Activated naive CD4-positive, alpha-beta T cell treated with anti-CD3 and anti-CD28 coated beads, Interleukin-2, amount 50 U/mL, for 16 hours (primary cell): ENCODE measurements at places on chromosomes 6 and 20.
A peak's percentile ranks its signal among the peaks of the same experiment; 100 is the strongest.

- DNase-seq, result no peak
These were observed 83.4 kb downstream of the JARID2 start for GRCh38 chr6:15329197-15329671.

DNA sequence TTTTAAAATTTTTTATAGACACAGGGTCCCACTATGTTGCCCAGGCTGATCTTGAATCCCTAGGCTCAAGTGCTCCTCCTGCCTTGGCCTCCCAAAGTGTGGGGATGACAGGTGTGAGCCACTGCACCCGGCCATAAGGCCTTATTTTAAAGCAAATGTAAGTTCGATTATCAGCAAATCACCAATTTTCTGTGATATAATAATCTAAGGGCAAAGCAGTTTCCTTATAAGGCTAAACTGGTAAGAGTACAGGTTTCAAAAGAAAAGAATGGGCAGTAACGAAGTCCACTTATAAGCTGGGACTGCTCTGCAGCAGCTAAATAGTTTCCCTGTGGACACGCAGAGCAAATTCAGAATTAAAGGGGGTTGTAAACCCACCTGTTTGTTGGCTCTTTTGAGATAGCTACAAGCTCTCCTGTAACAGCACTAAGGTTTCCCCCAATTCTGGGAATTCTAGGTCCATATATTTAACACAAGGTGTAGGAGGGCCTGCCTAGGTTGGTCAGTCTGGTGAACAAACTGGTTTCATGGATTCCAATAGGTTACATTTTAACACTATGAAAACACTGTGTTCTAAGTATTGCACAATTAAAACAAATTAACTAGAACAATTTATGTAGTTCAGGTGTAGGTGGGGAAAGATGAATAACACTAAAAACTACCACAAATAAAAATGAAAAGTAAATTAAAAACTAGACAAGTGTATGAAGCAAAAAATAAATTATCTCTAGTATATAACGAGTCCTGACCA lies 26.3 kb downstream of the LHFPL5 start:
- DNase-seq, result no peak

DNA sequence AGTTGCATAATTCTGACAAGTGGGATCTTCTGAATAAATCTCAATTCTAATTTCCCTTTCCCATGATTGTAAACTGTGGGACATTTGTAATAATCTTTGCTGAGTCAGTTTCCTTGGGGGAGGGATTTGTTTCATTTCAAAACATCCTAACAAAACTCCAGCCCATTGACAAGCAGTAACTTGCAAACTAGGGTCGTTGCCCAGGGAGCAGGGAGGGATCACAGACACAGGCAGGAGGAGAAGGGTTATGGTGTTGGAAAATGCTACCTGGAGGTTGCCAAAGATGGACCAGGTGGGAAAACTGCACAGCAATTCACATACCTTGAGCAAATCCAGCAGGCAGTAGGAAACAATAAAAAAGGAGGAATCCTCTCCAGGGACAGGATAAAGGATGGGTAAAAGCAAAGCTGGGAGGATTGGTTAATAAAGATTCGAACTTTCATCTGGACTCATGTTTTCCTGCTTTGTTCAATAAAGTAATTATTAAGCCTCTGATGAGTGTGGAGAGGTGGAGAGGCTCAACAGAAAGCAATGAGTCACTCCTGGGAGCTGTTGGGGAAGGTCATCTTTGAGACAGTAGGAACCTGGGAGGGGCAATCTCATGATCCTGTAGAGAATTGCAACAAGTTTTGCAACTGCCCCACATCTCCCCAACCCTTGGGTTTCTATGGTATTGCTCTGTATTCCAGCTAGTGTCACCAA lies 87.3 kb upstream of the AKIRIN2 start:
- DNase-seq, result no peak

DNA sequence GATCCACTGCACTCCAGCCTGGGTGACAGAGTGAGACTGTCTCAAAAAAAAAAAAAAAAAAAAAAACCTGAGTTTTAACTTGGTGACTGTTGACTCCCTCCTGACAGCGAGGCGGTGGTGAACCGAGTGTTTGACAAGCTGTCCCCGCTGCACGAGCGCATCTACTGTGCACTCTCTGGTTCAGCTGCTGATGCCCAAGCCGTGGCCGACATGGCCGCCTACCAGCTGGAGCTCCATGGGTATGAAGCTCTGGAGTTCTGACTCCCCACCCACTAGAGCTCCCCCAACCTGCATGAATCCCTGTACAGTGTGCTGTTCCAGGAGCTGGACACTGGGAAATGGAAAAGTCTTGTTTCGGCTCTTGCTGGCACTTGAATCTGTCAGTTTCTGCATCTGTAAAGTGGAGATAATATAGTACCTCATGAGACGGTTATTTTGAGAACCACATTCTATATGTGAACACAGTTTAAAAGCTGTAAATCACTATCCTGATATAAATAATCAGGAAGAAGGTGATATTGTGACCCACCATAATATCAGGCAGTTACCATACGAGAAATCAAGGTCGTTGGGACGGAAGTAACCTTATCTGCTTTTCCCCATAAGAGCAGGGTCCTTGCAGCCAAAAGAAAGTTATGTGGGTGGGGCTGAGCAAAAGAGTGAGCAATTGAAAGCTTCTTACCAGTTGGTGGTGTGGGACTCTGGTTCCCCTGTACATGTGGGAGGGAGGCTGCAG lies 3.3 kb downstream of the PSMB9 start:
- no peak for DNase-seq

DNA sequence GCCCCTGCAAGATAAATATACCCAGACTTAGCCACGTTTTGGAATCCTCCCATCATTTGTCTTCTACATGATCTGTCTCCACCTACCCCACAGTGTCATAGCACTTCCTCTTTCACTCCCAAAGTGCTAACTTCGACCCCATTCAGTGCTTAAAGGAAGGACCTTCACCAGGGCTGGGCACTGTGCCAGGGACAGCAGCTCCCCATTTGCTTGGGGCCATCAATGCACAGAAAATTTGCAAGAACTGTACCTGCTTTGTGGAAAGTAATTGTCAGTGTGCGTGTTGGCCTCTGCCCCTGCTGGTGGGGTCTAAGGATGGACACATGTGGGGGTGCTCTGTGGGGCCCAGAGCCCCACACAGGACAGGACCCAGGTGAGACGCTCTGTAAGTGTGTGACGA lies 5.2 kb upstream of the BPIFA2 start:
- DNase-seq, result no peak

DNA sequence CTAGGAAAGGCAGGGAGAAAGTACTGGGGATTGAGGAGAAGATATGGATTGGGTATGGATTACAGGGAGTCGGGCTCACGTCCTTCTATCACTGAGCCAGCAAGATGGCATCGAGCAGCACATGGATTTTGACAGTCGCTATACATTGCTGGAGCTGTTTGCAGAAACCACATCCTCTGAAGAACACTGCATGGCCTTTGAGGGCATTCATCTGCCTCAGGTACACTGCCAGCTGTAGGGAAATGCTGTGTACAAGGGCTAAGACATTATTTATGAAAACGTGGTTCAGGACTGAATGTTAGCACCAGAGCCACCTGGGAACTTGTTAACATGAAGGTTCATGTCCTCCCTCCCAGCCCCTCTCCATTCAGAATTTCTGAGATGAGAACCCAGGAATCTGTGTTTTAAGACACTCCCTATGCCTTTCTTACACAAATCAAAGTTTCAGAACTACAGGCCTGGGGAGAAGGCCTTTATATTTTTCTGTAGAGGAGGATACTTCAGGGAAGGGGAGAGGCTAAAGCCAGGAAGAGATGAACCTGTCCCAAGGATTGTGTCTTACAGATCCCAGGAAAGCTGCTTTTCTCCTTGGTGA lies 3.5 kb downstream of the CUL9 start:
- no peak for DNase-seq

DNA sequence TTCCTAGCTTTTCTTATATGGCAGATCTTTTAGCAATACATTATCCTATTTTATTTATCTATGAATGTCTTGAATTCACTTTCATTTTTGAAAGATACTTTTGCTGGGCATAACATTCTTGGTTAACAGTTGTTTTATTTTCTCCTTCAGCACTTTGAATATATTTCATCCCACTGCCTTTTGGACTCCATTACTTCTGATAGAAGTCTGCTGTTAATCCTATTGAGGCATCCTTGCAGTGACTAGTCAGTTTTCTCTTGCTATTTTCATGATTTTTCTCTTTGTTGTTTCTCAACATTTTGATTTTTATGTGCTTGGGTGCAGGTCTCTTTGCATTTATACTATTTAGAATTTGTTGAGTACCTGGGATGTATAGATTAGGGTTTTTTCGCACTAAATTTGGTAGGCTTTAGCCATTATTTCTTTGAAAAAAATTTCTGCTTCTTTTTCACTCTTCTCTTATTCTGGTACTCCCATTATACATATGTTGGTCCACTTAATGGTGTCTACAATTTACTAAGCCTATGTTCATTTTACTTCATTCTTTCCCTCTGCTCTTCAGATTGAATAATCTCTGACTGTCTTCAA lies 53.2 kb downstream of the PHACTR3 start:
- no peak for DNase-seq

DNA sequence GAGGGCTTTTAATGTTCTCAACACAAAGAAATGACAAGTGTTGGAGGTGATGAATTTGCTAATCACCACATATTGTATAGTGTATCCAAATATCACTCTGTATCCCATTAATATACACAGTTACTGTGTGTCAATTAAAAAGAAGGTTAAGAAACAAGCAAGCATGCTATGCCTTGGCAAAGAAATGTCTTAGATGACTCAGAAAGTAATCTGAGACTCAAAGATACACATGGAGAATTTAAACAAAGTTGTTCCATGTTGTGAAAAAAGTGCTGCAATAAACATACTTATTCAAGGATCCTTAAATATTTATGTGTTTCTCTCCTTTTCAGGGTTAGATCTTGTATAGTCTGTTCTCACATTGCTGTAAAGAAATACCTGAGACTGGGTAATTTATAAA lies 300.9 kb downstream of the DHX35 start:
- DNase-seq, result no peak

DNA sequence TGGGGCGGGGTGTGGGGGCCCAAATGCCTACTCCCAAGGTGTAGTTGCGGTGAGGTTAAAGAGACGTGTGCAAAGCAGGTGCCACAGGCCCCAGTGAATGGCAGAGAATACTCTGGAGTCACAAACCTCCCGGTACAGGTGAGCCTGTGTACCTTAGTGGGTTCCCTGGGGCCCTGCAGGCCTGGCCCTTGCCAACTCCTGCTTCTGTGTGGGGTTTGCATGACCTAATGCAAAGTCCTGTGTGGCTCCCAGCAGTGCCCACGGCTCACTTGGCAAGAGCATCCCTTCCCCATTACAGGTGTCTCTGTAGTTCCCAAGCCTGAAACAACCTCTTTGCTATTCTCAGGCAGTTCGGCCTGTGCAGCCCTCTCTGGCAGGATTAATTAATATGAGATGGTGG lies 17.5 kb downstream of the SPDEF start:
- DNase-seq, result no peak

DNA sequence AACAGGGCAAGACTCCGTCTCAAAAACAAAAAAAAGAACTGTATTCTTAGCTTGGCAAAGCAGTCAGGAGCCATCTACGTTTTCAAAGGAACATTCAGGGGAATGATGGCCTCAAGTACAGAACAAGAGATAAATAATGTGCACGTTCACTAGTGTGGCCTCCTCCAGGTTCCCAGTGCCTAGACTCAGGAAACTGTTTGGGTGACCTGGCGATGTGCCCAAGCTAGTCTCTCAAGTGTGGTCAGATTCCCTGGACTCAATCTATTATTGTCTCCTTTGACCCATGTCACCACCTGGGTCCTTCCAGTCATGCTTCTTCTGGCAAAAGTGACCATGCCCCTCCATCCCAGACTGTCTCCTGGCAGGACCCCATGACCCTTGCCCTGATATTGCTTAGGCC lies 23.7 kb downstream of the TRAF3IP2 start:
- DNase-seq, result no peak

DNA sequence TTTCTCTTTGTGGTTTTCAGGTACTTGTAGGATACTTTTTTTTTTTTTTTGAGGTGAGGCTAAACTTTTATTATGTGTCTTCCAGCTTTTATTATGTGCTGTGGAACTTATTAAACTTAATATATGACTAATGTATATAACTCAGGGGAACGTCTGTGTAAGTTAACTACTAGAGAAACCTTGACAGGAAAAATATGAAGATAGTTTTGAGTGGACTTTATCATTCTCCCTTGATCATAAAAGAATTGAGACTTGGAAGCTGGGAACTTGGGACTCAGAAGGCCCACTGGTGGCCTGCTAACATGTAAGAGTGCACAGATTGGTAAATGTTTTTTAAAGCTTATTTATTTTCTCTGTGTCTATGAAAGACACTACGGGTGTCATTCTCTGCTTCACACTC lies 73.1 kb downstream of the CARMIL1 start:
- no peak for DNase-seq

GRCh38 chr20:62624719-62625453 lies 17.4 kb upstream of the SLCO4A1 start:
- no peak for DNase-seq

GRCh38 chr20:53964067-53964466 lies 106.3 kb downstream of the BCAS1 start:
- no peak for DNase-seq

- no peak for DNase-seq
These were observed 223.5 kb upstream of the ID4 start for GRCh38 chr6:19613678-19614077.

DNA sequence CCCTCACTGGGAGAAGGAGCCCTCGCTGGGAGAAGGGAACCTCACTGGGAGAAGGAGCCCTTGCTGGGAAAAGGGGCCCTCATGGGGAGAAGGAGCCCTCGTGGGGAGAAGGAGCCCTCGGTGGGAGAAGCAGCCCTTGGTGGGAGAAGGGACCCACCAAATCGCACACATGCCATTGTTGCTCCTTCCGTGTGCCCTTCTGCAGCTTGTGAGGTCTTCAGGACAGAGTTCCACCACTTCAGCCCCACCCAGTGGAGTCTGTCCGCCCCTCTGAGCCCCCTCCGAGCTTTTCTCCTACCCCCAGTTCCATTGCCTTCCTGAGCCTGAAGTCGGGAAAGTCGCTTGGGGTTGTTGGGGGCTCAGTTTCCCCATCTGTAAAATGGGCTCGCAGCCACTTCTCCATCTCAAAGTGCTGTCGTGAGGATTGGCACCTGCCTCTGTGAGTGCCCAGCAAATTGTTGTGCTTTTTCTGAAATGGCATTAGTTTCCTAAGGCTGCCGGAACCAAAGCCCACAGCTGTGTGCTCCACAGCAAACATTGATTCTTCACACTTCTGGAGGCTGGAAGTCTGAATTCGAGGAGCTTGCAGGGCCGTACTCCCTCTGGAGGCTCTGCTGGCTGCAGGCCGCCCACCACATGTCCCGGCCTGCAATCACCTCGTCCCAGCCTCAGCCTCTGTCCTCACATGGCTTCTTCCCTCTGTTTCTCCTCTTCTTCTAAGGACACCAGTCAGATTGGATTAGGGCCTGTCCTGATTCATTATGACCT lies 124.7 kb upstream of the PMEPA1 start:
- no peak for DNase-seq

GRCh38 chr6:36679043-36679833 lies 724 bp downstream of the CDKN1A start:
- DNase-seq, result peak; percentile 28

- no peak for DNase-seq
These were observed 79.9 kb downstream of the THBS2 start for GRCh38 chr6:169173532-169174268.

GRCh38 chr6:165219629-165220028 lies 89.8 kb downstream of the C6orf118 start:
- no peak for DNase-seq

DNA sequence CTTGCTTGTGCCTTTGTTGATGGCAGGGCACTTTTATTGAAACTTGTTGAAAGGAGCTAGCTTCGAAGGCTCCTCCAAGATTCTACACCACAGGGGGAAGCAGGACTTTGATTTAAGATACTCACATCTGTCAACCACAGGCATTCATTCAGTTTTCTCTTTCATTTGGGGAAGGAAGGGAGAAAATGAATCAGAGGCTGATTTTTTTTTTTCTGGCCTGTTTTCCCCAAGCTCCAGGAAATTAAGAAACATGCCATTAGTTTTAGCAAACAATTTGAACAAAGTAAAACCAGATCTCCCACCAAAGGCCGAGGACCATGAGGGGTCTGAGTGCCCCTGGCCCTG lies 8.7 kb upstream of the APCDD1L start:
- DNase-seq, result no peak
